ENCODE measurements at places on chromosomes 13 and 19. TPM values are rescaled to one million over a fixed set of nuclear protein-coding genes. Genes with fewer than 3 reads are reported as not detected.

DNA sequence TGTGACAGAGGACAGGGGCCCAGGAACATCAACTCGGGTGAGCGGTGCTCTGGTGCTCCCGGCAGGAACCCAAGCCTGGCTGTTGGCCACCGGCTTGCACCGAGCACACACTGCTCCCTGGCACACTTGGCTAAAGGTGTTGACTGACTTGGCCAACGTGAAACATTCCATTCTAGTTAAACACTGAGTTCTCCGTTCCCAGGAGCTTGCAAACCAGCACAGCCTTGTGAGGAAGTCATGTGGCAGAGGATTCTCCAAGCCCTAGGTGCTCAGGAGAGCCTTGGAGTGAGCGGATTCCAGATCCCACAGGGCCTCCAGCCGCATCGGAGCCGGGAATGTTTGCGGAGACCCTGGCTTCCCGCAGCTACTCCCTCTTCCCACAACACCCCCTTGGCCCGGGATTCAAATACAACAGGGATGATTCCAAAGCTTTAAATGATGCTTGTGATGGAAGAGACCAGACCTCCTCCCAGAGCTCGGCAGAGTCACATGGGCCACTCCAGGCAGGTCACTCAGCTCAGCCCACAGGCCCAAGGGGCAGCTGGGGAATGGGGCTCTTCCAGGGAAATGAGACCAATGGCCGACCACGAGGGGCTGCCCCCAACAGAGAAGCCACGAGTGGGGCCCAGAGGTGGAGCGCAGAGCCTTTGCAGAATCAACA is 2.9 kb downstream of the C13orf46 start:
- no peak for DNase-seq

- no peak for DNase-seq
These were observed 20.7 kb downstream of the NDFIP2 start for GRCh38 chr13:79501538-79502232.

DNA sequence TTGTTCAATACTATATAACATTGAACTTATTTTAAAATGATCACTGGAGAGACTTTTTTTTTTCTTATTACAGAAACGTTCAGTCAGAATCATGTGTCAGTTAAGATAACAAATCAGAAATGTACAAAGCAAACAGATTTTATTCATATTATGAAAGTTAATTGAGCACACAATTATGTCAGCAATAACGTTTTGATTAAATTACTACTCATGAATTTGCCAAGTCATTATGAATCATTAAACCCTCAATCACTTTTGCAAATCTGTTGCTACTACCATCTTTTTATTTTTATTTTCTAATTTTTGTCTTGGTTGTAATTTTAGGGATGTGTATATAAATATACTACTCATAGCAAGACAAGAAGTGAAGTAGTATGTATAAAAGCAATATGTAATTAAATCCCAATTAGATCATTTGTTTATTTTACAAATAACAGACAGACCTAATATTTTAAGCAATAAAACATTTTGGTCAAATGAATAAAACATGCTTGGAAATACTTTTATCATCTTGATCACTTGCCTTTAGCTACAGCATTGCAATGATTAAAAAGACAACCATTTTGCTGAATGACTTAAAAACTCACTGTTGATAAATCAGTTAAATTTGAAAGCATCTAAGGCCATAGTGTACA is 893.4 kb upstream of the MIR17HG start:
- no peak for DNase-seq

- peak; percentile 66 for DNase-seq
These were observed 774 bp upstream of the PPP2R1A start for GRCh38 chr19:52188822-52189734.

- peak; percentile 83 for DNase-seq
These were observed 2.8 kb downstream of the PALM3 start for GRCh38 chr19:14059093-14059480.

DNA sequence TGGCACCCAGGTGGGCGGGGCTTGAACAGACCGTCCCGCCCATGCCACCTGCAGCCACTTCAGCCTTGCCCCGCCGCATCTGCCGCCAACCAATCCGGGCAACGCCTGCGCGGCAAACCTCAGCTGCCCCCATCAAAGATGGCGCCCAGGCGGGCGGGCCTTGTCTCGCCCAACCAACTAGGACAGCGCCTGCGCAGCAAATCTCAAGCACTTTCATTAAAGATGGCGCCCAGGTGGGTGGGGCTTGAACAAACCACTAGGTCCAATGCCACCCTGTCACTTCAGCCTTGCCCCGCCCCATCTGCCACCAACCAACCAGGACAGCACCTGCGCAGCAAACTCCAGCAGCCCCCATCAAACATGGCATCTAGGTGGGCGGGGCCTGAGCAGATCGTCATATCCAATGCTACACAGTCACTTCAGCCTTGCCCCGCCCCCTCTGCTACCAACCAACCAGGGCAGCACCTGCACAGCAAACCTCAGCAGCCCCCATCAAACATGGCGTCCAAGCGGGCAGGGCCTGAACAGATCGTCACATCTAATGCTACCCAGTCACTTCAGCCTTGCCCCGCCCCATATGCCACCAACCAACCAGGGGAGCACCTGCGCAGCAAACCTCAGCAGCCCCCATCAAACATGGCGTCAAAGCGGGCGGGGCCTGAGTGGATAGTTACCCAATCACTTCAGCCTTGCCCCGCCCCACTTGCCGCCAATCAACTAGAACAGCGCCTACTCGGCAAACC is 1.4 kb downstream of the PEG3 start:
- no peak for DNase-seq

GRCh38 chr13:84393981-84394625 is 511.8 kb upstream of the SLITRK1 start:
- no peak for DNase-seq

GRCh38 chr13:95295026-95295425 is 6.2 kb downstream of the ABCC4 start:
- no peak for DNase-seq

- no peak for DNase-seq
These were observed 27.5 kb upstream of the SIGLEC11 start for GRCh38 chr19:49988433-49988832.

DNA sequence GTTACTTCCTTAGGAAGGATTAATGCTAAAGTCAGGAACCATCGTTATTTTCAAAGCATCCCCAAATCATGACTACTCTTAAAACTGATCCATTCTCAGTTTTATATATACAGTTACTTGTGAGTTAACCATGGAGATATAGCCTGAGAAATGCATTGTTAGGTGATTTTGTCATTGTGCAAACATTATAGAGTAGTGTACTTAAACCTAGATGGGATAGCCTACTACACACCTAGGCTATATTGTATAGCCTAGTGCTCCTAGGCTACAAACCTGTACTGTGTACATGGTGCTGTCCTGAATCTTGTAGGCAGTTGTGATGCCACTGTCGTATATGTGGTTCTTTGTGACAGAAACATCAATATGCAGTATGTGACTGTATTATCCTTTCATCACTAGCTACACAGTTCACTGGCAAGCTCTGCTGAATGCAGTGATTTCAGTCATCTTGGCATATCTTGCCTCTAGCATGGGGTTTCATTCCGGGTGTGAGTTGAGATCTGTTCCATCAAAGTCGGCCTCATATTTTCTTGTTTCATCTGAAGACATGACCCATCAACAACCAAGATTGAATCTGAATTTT is 45.3 kb downstream of the CDK8 start:
- DNase-seq: no peak

- DNase-seq: peak; percentile 99
These were observed at the start of gene ZNF737 for GRCh38 chr19:20565321-20566018. TSS of gene ZNF737 (minus strand) at chr19:20565781. CDS start at chr19:20565640, 141 bp downstream.

GRCh38 chr13:111873676-111874178 is 193.2 kb upstream of the SOX1 start:
- no peak for DNase-seq

DNA sequence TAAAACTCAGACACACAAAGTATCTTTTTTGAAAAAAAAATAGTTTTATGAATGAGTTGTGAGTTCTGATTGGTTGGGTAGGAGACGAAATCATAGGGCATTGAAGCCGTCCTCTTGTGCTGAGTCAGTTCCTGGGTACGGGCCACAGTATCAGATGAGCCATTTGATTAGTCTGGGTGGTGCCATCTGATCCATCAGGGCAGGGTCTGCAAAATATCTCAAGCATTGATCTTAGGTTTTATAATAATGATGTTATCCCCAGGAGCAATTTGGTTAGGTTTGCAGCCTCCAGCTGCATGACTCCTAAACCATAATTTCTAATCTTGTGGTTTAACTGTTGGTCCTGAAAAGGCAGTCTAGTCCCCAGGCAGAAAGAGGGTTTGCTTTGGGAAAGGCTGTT is 1310.6 kb downstream of the SLITRK1 start:
- DNase-seq: no peak

DNA sequence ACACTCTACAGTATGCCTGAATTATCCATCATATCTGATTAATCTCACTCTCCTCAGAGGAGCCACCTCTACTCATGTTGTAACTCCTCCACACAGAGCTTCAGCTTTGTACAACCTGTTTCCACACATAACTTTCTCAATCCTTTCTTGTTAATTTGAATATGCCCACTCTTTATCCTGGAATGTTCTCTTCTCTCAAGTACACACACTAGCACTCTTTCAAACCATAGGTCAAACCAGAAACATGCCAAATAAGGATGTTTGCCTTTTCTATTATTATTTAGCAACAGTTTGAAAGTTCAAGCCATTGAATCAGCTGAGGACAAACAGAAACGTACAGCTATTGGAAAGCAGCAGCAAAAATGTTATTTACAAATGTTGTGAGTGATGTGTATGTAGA is 110.3 kb downstream of the MIPEP start:
- no peak for DNase-seq

GRCh38 chr19:47769534-47769933 is 9.0 kb upstream of the SELENOW start:
- DNase-seq: no peak

- no peak for DNase-seq
These were observed 1551.1 kb downstream of the EFNB2 start for GRCh38 chr13:104984296-104984818.

DNA sequence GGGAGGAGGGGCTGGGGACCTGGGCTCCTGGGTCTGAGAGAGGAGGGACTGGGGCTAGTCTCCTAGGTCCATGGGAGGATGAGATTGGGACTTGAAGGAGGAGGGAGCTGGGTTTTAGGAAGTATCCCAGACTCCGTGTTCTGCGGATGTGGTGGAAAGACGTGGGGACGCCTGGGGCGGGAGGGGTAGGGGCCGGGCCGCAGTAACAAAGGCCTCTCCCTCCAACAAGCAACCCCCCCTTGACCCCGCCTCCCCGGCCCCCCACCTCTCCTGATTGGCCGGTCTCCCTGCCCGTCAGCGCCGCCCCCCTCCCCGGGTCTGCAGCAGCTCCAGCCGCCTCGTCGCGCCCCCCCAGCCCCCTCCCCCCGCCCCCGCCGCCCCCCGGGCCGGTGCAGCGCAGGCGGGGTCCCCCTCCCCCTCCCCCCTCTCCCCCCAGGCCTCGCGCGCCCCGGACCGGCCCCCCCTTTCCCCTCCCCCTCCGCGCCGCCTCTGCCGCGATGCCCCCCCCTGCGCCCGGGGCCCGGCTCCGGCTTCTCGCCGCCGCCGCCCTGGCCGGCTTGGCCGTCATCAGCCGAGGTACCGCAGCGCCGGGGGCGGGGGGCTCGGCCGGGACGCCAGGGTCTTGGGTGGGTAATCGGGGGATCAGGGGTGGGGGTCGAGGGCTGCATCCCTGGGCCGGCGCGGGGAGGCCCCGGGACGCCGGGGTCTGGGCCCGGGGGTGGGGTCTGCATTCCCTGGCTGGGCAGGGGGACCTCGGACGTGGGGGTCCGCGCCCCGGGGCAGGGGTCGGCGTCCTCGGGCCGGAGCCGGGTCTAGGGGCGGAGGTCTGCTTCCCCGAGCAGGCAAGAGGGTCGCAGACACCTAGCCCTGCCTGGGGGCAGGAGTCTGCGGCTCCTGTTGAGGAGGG is at the start of gene IGLON5:
Gene IGLON5, plus strand, starts transcription at position 294 of the 907 bp plus-strand sequence. Its CDS starts 204 bp downstream, at position 498.
- peak; percentile 70 for DNase-seq

- peak; percentile 96 for DNase-seq
These were observed 5.9 kb upstream of the EHD2 start for GRCh38 chr19:47707135-47707925.

GRCh38 chr19:55986487-55986886 is at the start of gene NLRP5:
TSS of gene NLRP5 (plus strand) at chr19:55986775.
- no peak for DNase-seq

DNA sequence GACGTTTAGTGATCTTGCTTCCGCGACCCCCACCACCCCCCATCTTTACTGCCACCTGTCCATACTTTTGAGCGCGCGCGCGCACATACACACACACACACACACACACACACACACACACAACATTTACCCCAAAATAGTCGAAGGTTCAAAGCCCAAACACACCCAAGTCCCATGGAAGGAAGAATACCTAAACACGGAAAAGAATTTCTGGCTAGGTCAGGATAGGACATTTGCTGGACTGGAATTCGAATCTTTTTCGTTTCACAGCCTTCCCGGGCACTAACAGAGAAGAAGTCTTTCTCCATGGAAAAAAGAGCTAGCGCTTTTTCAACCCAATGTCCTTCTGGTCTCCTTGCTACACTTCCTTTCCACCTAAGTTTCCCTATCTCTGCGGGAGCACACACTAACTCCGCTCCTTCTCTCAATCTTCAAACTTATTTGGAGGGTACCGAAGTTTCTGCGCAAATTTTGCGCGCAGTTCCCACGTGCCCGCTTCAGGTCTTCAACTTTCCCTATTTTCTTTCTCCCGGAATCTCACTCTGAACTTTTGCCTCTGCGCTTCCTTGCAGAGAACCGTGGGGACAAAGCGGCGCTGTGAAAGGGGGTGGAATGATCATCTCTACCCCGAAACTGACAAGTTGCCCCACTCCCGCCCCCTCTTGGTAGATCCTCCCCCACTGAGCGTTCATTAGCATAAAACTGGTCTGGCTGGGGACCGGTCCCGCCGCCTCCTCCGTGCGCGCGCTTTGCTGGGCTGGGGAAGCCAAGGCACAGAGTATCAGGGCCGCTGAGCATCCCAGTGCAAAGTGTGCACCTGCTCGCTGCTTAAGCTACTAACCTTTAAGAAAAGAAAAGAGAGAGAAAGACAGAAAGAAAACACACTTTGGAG is 2.7 kb downstream of the DACH1 start:
- peak; percentile 78 for DNase-seq

GRCh38 chr13:25084096-25084495 is 11.8 kb upstream of the PABPC3 start:
- DNase-seq: no peak

GRCh38 chr13:84208246-84208910 is 326.1 kb upstream of the SLITRK1 start:
- no peak for DNase-seq

- peak; percentile 46 for DNase-seq
These were observed 486 bp downstream of the ZNF808 start for GRCh38 chr19:52527956-52528351.

The KANK3 gene
- 8.7 TPM for total RNA-seq

The MIA gene
- total RNA-seq: not detected

The LILRA1 gene
- not detected for total RNA-seq

The ADAT3 gene
- total RNA-seq: 10.6 TPM

The CYP4F2 gene
- not detected for total RNA-seq

The IFI30 gene
- 17.1 TPM for total RNA-seq

The RFPL4A gene
- not detected for total RNA-seq

The NLRP4 gene
- 0.19 TPM for total RNA-seq

The CD70 gene
- 7.3 TPM for total RNA-seq

The METTL21C gene
- total RNA-seq: not detected

The CKM gene
- not detected for total RNA-seq

The SLC10A2 gene
- not detected for total RNA-seq
